ENCODE measurements at places on chromosomes 7 and 10.

GRCh38 chr7:23714579-23714978 lies 4.6 kb downstream of the STK31 start:
- DNase-seq, result no peak

- no peak for DNase-seq
Measured at GRCh38 chr7:11415101-11415500, 416.9 kb downstream of the THSD7A start.

DNA sequence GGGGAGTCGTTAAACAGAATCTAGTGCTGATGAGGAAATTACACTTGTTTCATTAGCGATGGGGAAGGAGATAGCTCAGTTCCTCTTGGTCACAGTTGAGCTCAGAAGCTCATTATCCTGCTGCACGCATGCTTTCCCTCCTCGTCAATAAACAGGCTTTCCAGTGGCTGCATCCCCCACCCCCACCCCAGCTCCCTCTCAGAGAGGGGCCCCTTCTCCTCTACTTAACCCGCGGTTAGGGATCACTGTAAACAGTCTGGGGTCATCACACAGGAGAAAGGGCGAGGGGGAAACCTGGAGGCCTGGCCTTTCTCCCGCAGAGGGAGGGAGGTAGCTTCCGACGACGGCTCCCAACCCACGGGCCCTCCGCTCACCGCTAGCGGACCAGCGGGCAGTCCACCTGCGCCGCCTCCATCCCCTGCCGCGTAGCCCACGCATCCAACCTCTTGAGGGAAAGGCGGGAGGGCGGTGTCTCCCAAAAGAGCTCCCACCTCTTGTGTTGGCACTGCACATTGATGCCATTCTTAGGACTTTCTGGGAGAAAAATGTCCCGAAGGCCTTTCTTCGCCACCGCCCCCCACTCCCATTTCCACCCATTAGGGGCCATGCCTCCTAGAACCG lies 80.8 kb downstream of the PAX2 start:
- no peak for DNase-seq

DNA sequence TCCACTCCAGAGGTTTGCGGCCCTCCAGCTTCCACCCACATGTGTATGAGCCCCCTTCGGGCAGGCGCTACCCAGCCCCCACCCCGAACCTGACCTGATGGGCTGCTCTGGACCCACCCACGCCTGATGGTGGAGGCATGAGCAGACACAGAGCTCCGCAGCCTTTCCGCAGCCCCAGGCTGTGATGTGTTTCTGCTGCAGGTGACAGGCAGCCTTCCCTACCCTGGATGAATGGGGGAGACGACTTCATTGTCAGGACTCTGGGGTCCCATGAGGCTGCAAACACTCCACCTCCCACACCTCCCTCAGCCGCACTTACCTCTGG lies 61.2 kb downstream of the OAT start:
- DNase-seq, result no peak

DNA sequence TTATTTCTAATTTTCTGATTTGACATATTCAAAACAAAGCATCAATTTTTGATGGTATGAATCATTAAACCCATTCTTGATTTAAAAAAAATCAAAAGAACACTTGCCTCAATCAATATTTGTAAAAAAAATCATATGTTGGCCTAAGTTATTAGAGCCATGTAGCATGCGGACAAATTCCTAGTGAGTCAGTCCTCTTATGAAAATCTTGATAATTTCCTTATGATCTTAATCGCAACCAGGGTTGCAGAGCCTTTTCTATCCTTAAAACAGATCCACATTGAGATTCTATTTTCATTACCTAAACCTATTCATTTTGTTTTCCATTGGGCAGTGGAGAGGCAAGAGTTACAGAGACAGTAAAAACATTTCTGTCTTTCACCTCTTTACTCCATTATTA lies 203.2 kb downstream of the ARL4A start:
- no peak for DNase-seq

DNA sequence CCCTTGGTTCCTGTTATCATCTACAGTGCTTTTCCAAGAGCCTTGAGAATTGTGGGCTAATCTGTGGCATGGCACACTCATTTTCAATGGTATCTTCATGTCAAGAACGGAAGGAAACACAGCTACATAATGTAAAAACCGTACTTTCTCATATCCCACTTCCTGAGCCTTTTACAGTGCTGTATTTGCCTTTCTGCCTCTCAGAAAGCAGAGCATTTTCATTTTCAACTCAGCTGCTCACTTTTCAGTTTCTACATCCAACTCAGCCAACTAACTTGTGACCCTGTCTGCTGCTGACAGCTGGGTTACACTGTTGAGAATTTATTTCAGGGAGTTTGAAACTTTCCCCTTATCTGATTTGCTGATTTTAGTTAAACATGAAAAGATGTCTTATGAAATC lies 875.8 kb upstream of the KCND2 start:
- DNase-seq, result no peak

GRCh38 chr10:25142116-25142864 lies 32.5 kb upstream of the GPR158 start:
- no peak for DNase-seq

- DNase-seq, result no peak
Measured at GRCh38 chr7:113664867-113665266, 253.9 kb downstream of the PPP1R3A start.

DNA sequence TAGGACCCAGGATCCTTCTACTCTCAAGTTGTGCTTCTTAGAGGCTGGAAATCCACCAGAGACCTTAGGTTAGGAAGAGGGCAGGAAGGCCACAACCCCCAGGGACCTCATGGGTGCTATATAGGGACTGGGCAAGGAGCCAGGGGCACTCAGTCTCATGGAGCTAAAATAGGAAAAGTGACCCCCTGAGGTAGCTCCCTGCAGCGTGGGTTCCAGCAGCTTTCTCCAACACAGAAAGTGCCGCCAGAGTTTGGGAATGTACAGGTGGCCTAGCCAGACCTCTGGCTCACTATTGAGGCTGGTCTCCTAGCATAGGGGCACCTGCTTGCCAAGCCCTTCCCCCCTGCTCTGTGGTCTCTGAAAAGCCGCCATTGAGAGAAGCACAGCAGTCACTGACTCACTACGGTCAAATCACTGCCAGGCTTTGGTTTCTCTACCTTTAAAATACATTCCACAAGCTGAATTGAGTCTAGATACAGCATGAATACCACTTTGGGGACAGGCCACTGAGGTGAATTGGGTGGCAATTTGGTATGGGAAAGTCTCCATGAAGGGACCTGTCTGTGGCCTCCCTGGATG lies 333.2 kb upstream of the PODXL start:
- DNase-seq, result no peak

DNA sequence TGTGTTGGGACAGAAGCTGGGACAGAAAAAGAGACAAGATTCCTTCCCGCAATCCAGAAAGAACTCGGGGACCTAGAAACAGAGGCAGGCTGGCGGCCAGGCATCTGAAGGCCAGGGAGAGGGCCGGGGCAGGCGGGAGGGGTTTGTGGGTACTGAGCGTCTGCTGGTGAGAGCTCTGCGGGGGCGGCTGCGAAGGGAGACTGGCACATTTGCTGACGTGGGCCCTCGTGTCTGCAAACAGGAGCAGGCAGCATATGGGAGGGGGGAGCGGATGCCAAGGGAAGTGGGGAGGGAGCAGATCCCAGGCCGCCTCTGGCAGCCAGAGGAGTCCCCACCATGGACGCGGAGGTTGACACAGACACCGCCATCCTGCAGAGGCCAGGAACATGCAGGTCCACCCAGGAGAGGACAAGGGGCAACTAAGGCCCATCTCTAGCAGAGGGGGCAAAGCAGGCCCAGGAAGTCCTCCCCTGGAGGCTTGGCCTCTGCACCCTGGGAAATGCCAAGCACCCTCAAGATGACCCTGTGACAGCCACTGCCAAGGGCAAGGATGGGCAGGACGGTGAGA lies 32.2 kb downstream of the KCNH2 start:
- DNase-seq, result no peak

DNA sequence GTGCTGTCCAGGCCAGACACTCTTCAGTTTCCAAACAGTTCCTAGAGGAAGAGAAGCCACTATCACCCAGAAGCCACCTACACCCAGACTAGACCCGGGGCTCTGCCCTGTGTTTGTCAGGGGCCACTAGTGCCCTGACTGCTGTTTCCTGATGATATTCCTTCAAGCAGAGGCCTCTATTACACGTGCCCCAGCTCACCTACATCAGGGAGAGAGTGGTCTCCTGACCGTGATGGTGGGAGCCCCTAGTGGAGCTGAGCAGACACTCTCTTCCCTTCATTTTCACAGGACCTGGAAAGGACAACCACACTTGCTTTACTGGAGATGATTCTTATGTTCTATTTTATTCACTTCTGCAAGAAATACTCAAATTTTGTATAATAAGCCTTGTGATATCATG lies 9.2 kb downstream of the ZNF394 start:
- no peak for DNase-seq

GRCh38 chr7:2542011-2542915 lies 13.1 kb downstream of the BRAT1 start:
- DNase-seq, result no peak

- no peak for DNase-seq
Measured at GRCh38 chr10:106819490-106819889, 345.0 kb downstream of the SORCS1 start.

GRCh38 chr7:133433165-133433812 lies 180.4 kb downstream of the EXOC4 start:
- DNase-seq, result no peak

- no peak for DNase-seq
Measured at GRCh38 chr10:79397051-79397450, 48.4 kb downstream of the ZCCHC24 start.

Measured in SK-N-MC (cell line).